T-helper 9 cell (primary cell): ENCODE measurements at places on chromosomes 7 and 10.

DNA sequence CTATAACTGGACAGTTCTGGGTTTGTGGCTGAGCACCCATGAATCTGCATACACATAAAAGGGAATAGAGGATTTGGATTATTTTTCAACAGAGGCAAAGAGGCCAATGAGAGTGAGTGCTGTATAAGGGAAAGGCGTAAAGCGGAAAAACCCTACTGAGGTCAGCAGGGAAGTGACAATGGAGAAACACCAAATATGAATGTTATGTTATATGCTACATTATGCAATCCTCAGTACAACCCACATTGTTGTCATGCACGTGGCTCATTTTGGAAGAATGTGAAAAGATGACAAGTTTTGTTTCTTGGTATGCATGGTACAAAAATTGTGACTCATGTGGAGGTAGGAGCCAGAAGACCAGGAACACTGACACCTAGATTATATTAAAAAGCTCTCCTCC lies 113.6 kb upstream of the AMPH start:
- no peak for DNase-seq

DNA sequence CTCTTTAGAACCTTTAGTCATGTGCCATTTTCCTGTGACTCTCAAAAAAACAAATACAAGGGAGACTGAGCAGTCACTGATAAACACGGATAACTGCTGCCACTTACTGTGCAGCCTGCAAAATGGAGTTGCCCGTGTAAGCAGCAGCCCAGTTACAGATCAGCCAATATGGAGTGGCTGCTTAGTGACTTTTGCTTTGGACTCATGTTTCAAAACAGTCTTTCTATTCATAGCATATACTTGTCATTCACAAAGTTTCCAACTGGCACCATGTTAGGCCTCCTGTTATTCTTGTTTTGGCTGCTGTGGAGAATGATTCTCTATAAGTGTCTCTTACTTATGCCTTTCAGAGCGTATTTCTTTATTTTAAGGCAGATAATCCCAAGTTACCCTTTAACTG lies 3.0 kb downstream of the FAM204A start:
- no peak for DNase-seq

DNA sequence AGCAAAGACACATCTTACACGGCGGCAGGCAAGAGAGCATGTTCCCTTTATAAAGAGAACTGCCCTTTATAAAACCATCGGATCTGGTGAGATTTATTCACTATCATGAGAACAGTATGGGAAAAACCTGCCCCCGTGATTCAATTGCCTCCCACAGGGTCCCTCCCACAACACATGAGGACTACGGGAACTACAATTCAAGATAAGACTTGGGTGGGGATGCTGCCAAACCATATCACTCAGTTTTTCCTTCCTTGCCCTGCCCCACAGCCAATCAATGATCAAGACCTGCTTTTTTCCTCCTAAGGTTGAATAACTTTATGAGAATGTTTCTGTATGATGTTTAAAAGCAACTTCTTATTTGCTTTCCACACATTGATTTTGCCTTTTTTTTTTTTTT lies 3.1 kb upstream of the PTPRE start:
- no peak for DNase-seq

DNA sequence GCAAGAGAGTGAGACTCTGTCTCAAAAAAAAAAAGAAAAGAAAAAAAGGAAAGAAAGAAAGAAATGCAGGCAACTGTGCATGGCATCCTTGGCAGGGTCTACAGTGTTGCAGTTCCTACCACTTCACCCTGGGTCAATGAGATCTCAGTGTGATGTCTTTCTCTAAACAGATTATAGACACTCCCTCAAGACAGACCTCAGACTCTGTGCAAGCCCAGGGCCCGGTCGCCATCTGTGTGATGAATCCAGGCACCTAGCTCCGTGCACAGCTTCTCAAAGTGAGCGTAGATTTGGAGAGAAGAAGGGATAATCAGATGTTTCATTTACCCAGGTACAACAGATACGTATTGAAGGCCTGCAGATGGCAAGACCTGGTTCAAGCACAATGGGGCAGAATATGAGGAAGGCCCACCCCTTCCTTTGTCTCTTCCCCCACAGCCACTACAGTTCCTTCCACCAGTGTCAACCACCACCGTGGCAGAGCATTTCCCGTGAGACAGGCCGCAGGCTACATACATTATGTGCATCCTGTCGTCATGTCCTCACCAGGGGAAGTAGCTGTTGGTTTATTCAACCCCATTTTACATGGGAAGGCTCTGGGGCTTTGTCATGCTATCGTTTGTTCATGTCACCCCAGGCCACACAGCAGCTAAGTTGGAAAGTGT lies 471.7 kb upstream of the GALNT17 start:
- DNase-seq: peak; percentile 35

- DNase-seq: no peak
Measured at GRCh38 chr7:113283861-113284260, 165.5 kb upstream of the SMIM30 start.

DNA sequence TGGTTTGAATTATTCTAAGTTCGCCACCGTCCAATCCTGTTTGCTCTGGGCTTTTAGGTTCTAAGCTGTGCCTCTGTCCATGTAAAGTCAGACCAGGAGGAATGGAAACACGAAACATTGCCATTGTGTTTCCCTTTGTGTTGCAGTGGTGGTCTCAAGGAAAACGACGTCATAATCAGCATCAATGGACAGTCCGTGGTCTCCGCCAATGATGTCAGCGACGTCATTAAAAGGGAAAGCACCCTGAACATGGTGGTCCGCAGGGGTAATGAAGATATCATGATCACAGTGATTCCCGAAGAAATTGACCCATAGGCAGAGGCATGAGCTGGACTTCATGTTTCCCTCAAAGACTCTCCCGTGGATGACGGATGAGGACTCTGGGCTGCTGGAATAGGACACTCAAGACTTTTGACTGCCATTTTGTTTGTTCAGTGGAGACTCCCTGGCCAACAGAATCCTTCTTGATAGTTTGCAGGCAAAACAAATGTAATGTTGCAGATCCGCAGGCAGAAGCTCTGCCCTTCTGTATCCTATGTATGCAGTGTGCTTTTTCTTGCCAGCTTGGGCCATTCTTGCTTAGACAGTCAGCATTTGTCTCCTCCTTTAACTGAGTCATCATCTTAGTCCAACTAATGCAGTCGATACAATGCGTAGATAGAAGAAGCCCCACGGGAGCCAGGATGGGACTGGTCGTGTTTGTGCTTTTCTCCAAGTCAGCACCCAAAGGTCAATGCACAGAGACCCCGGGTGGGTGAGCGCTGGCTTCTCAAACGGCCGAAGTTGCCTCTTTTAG lies 46.3 kb upstream of the DMBT1 start:
- DNase-seq: no peak

GRCh38 chr10:58712982-58713381 lies 200.3 kb downstream of the BICC1 start:
- no peak for DNase-seq

DNA sequence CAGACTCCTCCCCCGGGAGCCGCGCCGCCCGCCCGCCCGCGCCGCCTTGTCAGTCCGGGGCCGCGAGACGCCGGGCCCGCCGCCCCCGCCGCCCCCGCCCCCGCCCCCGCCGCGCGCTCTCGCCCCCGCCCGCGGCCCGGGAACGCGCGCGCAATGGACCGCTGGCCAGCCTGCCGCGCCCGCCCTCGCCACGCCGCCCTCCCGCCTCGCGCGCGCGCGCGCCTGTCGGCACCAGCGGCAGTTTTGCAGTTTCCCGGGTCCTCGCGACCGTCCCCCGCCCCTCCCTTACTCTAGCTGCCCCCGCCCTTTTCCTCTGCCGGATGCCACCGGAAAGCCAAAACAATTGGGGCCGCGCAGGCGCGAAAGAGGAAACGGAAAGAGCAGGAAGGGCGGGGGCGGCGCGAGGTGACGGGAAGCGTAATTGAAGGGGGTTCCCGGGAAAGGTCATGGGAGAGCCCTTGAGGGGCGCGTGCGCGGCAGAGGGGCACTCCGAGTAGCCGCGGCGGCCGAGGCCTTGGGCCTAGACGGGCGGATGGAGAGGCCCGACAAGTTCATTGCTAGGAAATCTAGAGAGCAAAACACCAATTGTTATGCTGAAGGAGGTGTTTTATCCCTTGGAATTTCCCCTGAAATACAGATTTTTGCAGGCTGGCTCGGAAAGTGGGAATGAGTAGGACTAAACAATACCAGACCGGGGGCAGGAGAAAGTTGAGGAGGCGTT lies 400 bp upstream of the KBTBD2 start:
- peak; percentile 97 for DNase-seq

- DNase-seq: no peak
Measured at GRCh38 chr10:34549001-34549400, 266.1 kb downstream of the PARD3 start.

- no peak for DNase-seq
Measured at GRCh38 chr10:13970236-13970956, 360.3 kb downstream of the FRMD4A start.

DNA sequence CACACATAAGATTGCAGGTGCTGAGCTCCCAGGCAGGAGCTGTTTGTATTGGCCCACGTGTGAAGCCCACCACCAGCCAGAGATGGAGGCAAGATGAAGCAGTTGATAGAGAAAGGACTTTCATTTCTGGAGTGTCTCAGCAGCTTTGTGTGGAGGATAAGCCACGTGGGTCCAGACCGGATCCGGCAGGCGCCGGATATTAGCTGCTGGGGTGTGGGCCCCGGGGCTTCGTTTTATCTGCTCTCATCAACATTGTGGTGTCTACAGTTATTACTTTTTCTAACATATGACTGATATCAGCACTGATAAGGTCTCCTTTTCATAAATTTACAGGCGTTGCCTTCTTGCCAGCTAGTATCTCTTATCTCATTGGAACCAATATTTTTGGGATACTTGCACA lies 25.5 kb downstream of the SLC18A2 start:
- DNase-seq: no peak

GRCh38 chr10:77849039-77849664 lies 77.4 kb downstream of the DLG5 start:
- no peak for DNase-seq

DNA sequence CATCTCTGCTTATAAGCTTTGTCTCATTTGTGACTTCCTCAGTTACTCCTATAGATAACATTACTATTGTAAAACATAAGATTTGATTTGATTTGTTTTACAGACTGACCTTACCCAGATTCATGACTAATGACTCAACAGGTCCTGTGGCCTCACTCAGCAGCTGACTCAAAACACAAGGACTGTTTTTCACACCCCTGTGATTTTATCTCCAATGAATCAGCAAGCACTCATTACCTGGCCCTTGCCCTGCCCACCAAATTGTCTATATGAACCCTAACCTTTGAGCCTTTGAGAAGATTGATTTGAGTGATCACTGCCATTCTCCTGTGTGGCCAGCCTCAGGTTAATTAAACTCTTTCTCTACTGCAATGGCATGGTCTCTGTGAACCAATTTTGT lies 1064.6 kb upstream of the LRRTM3 start:
- DNase-seq: no peak

DNA sequence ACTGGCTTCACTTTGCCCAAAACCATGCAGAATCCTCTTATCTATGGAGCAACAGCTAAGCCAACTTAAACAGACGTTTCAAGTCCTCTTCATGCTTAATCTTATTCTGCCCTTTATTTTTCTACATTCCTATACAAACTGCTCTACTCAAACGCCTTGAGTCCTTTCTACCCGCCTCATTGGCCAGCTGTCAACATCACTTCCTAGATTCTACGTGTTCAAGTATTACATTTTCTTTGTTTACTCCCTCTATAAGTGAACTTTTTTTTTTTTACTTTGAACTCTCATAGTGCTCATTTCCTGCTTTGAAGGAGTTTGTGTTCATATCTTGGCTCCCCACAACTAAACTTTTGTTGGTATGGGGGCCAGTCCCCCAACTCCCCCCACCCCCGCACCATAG lies 28.9 kb upstream of the SLC26A5 start:
- DNase-seq: no peak

- peak; percentile 59 for DNase-seq
Measured at GRCh38 chr7:149773446-149774236, at the start of gene ZNF467. ZNF467 (minus strand) TSS chr7:149773588; CDS start chr7:149771032, 2,556 bp downstream.

GRCh38 chr10:110601581-110601980 lies 34.1 kb downstream of the SMC3 start:
- DNase-seq: no peak

DNA sequence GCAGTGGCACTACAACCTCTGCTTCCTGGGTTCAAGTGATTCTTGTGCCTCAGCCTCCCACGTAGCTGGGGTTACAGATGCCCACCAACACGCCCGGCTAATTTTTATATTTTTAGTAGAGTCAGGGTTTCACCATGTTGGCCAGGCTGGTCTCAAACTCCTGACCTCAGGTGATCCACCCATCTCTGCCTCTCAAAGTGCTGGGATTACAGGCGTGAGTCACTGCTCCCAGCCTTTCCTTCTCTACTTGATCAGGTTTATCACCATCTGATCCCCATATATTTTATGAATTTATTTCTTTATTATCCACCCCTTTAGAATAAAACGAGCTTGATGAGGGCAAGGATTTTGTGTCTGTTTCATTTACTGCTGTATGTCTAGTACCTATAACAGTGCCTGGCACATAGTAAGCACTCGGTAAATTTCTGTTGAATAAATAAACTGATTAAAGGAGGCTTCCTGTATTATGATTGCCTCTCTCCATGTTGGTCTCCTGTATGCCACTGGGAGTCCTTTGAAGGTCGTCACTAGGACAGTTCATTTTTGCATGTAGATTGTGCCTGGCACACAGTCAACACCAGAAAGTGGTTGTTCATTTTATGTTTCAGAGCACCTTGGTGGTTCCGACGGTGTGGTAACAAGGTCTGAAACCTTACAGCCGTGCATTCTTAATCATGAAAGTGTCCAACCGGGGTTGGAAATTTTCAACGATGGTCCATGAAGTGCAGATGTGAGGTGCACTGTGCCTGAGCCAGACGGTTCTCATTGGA lies 9.6 kb upstream of the EIF3A start:
- DNase-seq: peak; percentile 25

- DNase-seq: no peak
Measured at GRCh38 chr7:35370687-35371086, 116.8 kb upstream of the TBX20 start.

DNA sequence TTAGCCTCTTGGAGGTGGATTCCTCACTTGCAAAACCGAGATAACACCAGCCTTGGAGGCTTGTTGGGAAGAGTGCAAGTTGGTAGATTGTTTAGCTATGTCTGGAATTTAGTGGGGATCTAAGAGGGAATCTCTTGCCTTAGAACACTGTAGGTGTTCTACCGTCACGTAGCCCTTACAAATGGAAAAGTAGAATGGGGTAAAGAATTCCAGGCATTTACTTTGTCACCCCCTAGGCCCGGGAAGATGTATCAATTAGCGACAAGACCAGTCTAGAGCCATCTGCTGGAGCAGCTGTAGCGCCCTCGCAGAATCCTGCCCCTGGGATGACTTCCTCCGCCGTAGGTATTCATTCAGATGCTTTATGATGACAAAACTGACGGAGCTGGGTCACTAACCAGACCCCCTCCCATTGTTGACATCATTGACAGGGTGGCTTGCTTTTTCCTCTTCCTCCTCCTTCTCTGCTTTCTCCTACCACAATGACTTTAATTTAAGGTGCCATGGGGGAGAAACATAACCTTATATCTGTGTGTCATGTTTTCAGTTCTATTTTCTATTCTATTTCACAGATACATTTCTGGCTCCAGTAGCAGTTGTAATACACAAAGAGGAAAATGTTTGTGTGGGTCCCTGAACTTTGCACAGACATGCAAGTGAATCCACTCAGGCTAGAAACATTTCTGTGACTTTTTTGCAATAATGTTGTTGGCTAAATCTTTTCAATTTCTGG lies 262.6 kb upstream of the LYZL1 start:
- DNase-seq: no peak
